Tibial artery (tissue), 4 donors: ENCODE measurements at places on chromosomes 2 and 18.

- peak; percentile 77 for DNase-seq
Observed at GRCh38 chr2:85601771-85602475, 575 bp downstream of the TMEM150A start.

- no peak for DNase-seq
Observed at GRCh38 chr18:25081001-25081400, 271.0 kb downstream of the ZNF521 start.

DNA sequence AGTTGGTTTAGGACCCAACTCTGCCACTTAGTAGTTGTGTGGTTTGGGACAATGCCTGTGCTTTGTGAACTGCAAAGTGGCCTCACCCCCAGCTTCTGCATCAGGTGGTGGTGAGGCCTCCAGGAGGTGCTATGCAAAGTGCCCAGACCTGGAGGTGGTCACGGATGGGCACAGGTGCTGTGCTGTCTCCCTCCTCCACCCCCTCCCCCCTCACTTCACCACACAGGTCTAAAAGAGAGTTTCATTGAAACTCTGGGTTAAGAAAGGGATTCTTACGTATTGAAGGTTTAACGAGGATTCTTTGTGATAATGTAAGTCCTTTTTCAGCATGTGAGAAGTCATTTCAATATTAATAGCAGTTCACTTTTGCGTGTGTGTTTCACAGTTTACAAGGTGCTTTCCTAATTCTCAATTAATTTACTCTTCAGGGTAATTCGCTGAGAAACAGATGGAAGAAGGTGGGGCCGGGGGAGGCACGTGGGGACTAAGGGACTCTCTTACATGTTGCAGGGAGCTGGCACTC, 369.9 kb downstream of the LPIN1 start:
- no peak for DNase-seq

DNA sequence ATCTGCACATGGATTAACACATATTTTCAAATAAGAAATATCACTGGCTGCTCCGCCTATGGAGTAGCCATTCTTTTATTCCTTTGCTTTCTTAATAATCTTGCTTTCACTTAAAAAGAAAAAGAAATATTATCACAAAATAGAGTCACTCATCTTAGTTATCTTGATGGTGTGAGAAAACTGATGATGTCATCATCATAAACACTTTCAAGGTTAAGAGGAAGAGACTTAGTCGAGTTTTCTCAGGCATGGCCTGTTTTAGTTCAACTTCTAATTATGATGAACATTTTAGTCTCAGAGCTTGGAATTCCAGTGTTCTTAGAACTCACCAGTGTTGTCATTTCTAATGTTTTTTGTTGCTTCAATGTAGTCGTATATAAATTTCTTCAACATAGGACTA, 506.1 kb downstream of the PTPRM start:
- DNase-seq, result no peak

DNA sequence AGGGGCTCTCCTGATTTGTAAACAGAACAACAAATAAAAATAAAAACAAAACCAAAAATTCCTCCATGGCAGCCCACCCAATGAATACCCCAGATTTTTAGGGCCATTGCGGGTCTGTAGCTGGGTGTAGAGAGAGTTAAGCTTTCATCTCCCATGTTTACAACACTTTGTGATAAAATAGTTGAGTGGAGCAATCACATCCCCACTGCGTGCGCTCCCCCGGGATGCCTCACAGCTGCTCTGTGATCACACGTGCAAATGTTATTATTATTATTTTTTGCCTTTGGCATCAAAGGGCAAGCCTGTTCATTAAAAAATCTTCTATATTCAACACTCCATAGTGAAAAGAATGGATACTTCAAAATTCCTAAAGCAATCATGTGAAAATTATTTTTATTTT, 118.0 kb downstream of the MBP start:
- no peak for DNase-seq

- no peak for DNase-seq
Observed at GRCh38 chr18:12441475-12442034, 33.8 kb downstream of the PRELID3A start.

GRCh38 chr18:62037012-62037742, 144.4 kb upstream of the RNF152 start:
- no peak for DNase-seq

GRCh38 chr18:32930695-32931301, 158.0 kb upstream of the KLHL14 start:
- DNase-seq, result no peak

- no peak for DNase-seq
Observed at GRCh38 chr2:72081451-72081850, 66.2 kb downstream of the CYP26B1 start.

GRCh38 chr18:36372903-36373311, 75.4 kb downstream of the FHOD3 start:
- DNase-seq, result no peak

DNA sequence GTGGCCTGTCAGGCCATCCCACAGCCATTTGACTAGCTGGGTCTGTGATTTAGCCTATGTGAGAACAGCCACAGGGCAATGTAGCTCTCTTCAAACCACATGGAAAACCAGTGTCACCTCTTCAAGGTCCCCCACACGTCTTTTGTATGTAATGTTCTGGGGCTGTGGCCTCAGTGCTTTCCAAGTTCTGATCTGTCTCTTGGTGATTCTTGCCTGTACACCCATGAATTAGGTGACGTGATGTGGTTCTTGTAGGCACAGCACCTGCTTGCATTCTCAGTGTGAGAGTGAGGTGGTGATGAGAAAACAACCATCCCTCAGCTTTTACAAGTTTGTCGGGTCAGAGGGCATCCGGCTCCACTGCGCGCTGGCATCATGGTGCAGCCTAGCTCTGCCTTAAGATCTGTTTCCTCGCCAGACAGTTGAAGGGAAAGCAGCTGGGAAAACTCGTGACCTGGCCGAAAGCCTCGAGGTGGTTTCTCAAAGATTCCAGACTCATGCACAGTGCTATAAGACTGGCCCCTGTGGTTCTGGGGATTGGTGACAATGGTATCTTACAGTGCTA, 125.8 kb downstream of the TANC1 start:
- peak; percentile 75 for DNase-seq

GRCh38 chr18:75839041-75839440, 411.5 kb upstream of the SMIM21 start:
- DNase-seq, result no peak

- DNase-seq, result no peak
Observed at GRCh38 chr2:173998386-173998785, 33.2 kb upstream of the SP3 start.

DNA sequence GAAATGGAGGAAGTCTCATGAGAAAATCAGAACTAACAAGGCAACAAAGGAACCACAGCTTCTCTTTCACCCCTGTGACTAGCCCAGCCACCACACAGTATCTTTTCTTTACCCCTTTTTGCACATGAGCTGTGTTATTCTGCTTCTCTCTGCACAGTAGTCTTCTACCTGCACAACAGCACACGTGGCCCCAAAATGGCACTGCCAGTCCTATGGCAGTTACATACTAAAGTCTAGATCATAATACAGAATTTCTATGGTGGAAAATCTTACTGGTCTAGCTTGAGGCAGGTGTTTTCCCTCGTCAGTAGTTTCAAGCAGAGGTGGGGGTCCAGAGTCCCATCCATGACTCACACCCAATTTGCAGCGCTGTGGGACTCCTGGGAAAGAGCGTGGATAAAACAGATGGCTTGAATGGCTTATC, 177.7 kb downstream of the DIS3L2 start:
- no peak for DNase-seq

- no peak for DNase-seq
Observed at GRCh38 chr2:134782792-134783191, 55.6 kb upstream of the ACMSD start.

DNA sequence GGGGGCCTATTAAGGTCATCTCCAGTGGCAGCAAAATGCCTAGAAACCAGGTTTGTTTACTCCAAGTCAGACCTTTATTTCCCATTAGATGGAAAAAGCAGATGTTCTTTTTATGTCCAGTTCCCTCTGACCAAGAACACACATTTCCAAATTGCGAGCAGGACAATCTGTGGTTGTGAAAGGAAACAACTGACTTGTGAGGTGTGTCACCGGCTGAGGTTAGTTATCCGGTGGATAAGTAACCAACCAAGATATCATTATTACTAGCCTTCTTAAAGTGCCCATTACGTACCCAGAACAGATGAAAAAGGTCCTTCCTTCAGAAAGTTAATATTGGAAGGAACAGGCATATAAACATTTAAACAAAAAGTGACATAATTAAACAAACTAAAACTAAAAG, 112.9 kb downstream of the THADA start:
- DNase-seq, result no peak

DNA sequence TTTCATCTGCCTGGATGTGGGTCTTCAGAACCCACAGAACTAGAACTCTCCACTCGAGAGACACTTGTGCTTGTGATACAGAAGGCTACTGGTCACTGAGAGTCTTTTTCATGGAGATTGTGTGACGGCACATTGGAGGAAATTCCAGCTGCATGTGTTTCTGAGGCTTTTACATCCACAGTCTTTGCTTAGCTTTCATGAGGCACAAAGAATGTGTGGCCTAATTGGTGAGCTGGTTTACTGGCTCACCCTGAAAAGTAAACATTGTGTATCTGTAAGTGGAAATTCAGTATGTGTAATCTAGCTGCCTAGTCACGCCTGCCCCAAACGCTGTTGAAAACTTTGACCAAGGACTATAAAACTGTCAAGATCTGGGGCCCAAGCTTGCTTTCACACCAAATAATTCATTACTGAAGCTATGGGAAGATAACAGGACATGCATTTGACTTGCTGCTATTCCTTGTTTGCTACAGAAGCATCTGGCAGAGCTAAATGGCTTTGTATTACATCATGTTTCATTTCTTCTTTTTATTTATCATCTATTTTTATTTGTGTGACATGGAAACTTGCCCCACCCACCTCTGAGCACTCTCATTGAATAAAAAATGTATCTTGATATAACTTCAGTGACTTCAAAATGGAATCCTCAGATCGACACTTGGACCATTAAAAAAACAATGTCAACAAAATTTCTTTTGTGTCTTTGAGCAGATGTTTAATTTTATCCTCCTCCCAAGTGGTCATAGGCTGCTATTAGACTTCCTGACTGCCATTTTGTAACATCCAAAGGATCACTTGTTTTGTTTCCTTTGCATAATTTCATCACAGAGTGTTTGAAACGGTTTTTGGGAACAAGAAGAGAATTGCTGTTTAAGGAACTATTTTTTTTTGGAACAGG, 80.2 kb downstream of the EFEMP1 start:
- no peak for DNase-seq

GRCh38 chr2:191601060-191601459, 76.9 kb upstream of the NABP1 start:
- DNase-seq, result no peak
